ENCODE measurements at places on chromosomes 11 and 22.

DNA sequence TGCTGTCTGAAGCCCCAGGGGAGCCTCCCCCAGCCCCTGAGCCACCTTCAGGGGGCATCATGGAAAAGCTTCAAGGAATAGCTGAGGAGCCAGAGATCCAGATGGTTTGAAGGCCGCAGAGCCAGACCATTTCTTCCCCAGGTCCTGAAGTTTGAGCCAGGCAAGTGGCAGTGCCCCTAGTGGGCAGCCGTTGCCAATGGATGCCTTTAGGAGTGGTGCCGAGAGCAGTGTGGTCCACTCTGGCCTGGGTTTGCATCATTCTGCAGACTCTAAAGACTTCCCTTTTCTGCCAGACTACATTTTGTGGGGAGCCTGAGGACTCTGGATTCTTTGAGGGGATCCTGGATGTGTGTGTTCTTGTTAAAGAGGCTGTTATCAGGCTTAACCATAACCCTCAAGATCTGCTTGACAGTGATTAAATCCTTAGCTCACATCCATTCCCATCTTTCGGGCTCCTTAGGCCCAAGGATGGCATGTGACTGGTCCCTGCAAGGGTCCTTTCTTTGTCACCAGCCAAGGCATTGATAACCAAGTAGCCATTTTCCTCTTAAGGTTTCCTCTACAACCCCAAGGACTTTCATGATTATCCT is 13.1 kb downstream of the HINFP start:
- DNase-seq = peak; percentile 63

DNA sequence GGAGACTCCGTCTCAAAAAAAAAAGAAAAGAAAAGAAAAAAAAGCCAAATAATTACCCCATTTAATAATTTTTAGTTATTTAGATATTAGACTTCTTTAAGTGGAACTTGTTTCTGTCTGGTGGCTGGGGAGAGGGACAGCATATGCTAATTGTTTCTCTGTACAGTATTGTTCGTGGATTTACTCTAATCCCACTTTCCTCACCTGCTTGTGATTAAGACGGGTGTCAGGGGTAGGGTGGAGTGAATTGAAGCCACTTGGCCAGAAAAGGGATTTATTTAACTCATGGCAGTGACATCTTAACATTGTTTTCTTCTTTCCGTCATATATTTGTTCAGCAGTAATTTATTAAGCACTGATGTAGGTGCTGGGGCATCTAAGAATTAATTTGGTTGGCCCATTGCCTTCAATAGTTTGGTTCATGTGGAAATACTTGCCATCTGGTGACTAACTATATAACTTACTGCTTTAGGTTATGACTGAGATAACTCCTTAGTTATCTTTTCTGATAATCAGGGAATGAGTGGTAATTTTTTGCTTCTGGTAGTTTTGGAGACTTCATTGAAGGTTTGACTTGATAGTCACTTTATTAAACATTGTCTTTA is 4.6 kb downstream of the TNRC6B start:
- no peak for DNase-seq

- DNase-seq = no peak
Measured at GRCh38 chr11:126104420-126104819, 41.8 kb upstream of the CDON start.

DNA sequence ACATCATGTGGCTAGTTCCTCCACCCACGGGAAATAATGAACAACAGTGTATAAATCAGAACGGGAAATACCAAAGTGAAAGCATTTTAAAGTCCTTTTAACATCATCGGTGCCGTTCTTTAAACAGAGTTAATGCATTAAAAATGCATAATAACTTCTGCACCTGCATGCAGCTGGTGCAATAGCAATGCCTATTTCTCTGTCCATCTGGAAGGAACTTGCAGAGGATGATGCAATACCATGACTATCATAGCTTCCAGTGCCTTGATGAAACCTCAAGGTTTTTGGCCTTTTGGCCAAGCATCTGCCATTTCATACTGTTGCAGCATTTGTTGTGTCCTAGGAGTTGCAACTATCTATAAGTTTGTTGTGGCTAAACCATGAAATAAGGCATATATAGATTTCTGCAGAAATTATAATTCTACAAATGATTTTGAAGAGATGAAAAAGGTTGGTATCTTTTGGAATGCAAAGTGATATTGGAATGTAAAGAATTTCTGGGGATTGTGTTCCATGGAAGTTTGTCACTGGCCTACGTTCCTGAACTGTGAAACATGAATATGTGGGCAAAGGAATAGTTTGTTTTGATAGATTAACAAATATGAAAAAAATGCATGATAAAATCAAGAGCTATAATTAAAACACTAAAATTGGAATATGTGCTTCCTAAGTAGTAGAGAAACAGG is 9.8 kb upstream of the EIF3F start:
- no peak for DNase-seq

DNA sequence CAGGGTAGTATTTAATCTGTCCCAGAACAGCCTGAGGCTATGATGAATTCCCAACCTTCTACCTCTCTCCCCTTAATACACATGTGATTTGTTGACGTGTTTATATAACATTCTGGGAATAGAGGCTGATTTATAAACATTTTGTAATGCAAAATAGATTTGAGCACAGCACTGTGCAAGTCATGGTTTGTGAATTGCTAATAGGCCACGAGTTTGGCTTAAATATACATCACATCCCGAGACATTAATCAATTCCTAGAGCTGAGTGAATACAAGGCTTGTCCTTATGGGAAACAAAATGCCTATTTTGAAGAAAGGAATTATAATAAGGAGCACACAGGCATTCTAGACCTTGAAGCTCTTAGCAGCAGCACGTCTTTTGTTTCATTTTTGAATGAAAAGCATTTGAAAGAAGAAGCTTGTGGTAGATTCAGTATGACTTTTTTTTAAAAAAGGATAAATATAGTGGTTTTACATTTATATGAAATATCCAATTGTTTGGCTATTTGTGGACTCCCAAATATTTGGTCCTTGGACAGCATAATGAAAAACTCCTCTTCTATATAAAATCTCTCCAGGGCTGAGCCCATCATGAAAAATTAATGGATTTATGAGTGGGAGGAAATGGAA is 116.4 kb downstream of the SLC17A6 start:
- DNase-seq = no peak

GRCh38 chr22:35568751-35569739 is 28.4 kb downstream of the RASD2 start:
- DNase-seq = no peak

- DNase-seq = no peak
Measured at GRCh38 chr11:115439969-115440540, 64.2 kb downstream of the CADM1 start.

DNA sequence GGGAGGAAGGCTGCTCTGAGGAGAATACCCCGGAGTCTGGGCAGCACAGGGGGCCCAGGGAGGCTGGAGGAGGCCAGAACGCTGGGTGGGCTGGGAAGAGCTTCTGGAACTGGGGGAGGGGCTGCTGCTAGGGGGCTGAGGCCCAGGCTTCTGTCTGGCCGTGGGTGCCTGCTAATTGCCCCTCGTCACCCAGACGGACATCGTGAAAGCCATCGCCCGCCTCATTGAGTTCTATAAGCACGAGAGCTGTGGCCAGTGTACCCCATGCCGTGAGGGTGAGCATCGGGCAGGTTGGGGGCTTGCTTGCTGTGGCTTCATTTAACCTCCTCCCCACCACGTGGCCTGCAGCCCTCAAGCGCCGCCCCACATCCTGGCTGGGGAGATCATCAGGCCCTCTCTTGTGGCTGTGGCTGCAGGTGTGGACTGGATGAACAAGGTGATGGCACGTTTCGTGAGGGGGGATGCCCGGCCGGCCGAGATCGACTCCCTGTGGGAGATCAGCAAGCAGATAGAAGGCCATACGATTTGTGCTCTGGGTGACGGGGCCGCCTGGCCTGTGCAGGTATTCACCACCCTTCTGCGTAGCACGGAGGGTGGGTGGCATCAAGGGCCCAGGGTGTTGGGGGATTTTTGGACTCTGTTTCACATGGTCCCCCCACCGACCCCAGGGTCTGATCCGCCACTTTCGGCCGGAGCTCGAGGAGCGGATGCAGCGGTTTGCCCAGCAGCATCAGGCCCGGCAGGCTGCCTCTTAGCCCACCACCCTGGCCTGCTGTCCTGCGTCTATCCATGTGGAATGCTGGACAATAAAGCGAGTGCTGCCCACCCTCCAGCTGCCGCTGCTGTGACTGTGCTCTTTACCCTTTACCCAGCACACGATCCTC is 5.2 kb downstream of the NDUFV1 start:
- peak; percentile 46 for DNase-seq

GRCh38 chr11:1348146-1348795 is 38.8 kb upstream of the TOLLIP start:
- DNase-seq = no peak

- no peak for DNase-seq
Measured at GRCh38 chr11:116532066-116532465, 240.7 kb downstream of the BUD13 start.

DNA sequence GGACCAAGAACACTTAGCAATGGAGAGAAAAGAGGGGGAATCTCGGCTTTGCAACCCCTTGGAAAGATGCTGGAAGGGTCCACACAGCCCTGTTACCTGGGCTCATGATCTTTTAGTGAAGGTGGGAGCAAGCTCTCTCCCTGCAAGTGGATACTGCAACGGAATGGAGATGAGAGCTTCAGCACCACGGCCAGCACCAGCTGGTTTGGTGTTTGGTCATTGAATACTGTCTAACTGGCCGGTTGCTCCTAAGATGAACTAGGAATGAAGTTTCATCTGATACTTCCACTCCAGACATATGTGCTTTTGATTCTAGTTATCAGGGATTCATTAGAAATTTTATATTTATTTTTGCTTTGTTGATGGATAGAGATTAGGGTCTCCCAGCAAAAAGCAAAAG is 16.3 kb downstream of the HTR3A start:
- DNase-seq = no peak

DNA sequence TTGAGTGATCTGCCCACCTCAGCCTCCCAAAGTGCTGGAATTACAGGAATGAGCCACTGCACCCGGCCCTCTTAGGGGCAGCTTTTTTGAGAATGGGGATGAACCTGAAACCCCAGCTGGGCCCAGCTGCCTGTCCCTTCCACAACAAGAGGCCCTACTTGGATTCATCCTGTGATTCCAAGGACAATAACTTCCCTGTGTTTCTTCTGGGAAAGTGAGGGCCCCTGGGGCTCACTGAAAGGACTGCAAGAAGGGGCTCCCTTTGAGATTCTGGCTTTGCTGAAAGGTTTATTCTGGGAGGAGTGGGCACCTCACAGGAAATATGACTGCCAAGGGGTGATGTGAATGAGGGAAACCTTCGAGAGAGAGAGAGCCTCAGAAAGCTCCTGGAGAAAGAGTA is 12.3 kb upstream of the GNAZ start:
- DNase-seq = no peak

GRCh38 chr11:13010749-13011465 is 1.8 kb downstream of the RASSF10 start:
- peak; percentile 57 for DNase-seq

DNA sequence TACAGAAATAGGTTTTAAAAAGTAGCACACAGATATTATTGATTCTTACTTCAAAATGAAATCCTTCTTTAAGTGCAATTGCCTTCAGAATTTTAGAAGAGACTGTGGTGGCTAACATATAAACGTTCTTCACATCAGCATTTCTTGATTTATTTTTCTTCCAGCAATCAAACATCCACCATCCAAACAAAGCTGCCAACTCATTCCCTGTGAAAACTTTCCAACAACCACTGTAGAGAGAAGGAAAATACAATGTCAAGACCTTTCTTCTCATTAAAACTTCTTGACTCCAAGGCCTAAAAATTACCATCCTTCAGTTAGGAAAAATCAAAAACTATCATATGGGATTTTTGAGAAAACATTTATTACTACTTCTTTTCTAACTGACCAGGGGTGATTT is 34.0 kb upstream of the P4HA3 start:
- no peak for DNase-seq

- no peak for DNase-seq
Measured at GRCh38 chr11:112614605-112615004, 346.6 kb upstream of the NCAM1 start.

DNA sequence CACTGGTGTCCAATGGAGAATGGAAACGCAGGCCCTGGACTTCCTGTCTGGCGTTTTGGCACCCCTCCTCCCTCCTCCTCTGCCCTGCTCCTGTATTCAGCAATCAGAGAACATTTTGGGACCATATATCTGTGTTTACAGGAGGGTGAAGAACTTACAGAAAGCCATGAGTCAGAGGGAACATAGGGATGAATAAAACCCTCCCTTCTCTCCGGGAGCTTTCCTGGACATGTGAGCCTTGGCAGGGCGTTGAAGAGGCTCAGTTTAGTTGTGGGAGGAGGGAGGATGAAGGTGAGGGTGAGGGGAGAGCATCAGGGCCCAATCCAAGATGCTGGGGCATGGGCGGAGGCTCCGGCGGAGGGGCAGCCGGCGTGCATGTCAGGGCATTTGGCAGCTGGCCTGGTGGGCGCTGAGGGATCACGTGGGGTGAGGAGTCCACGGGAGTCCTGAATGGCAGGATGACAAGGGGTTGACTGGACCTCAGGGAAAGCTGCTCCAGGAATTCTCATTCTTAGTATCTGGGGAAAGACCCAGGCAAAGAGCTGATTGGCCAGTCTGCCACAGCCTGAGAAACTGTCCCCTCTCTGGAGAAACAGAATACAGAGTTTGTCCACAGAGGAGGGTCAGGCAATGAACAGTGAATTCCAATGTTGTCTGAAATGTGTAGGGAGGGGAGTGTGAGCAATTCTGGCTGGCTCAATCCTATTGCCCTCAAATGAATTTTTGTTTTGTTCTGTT is 28.9 kb downstream of the MICAL2 start:
- DNase-seq = no peak

DNA sequence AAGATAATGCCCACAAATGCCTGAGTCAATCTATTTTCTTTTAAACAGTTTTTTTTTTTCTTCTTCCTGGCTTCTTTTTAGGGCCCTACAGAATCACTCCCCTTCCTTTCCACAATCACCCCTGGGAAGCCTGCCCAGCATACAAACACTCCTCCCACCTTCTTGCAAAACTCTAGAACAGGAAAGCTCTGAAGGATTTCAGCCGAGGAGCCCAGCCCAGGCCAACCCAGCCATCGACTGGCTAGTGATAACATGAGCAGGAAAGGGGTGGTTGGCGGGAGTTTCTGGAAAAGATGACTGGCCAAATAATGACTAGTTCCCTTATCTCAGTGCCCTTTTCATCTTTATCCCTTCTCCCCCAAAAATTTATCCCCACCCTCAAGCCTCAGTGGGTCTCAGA is 68.2 kb downstream of the USP35 start:
- peak; percentile 80 for DNase-seq

GRCh38 chr11:75141166-75141565 is 9.7 kb upstream of the SLCO2B1 start:
- no peak for DNase-seq

GRCh38 chr11:72072348-72072747 is 8.0 kb downstream of the NUMA1 start:
- no peak for DNase-seq

GRCh38 chr11:110447897-110448745 is 18.4 kb downstream of the FDX1 start:
- no peak for DNase-seq

All from lower lobe of right lung (tissue), 2 donors.